Thymus (tissue), 14 donors: ENCODE measurements at places on chromosomes 2 and 18. TPM values are rescaled to one million over a fixed set of nuclear protein-coding genes. Genes with fewer than 3 reads are reported as not detected.
A peak's percentile ranks its signal among the peaks of the same experiment; 100 is the strongest.

DNA sequence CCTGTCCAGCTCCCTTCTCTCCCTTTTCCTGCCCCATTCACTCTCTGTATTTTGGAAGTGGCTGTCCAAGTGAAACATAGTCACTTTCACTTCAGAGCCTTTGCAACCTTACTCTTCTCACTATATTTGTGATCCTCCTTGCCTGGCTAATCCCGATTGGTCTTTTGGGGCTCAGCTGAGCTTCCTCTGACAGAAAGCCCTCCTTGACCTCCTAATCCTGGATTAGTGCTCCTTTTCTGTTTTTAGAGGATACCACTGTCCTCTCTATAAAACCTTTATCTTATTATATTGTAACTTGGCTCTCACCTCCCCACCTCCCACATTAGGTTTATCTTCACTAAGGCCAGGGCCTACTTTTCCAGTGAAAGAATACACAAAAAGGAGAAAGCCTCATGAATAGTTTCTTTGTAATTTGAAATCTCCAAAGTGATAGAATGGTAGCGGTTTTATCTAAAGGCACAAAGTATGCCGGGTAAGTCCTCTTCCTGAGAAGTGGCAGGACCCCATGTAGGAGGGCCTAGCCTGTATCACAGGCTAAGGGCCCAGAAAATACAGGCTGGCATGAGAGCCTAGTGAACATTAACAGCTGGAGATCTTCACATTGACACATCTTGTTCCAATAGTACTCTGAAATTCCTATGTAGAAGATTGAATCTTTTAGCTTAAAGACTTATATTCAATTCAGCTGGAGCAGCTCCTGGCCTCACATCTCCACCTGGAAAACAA is 83.1 kb upstream of the GAREM1 start:
- DNase-seq, result no peak

DNA sequence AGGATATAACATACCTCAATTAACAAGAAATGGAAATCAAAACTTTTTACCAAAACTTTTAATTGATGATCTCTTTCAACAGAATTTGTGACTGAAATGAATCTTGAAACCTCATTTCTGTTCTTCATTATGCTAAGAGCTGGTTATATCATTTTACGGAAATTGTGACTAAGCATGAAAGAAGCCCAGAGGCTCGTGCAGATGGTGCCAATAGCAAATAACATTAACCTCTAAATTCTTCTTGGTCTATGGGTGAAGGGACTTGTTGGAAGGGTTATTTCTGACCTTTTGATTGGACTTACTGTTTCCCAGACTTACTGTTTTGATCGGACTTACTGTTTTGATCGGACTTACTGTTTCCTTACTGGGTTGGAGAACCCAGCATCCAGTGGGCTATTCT is 435.6 kb downstream of the TDRD15 start:
- DNase-seq, result no peak

DNA sequence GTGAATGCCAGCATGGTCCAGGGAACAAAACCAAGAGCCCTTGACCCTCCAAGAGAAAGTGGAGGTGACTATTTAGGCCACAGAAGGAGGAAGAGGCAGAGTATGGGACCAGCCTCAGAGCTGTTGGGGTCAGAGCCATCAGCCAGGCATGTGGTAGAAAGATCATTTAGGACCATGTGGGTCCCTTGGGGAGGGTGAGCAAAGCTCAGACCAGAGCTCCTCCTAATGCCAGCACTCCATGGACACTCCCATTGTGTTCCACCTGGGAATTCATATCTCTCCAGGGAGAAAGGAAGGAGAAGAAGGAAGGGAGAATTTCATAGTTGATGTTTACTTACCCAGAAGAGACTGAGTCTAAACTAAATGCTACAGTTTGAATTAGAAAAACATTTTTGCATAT is 73.2 kb downstream of the CYBRD1 start:
- DNase-seq, result no peak

DNA sequence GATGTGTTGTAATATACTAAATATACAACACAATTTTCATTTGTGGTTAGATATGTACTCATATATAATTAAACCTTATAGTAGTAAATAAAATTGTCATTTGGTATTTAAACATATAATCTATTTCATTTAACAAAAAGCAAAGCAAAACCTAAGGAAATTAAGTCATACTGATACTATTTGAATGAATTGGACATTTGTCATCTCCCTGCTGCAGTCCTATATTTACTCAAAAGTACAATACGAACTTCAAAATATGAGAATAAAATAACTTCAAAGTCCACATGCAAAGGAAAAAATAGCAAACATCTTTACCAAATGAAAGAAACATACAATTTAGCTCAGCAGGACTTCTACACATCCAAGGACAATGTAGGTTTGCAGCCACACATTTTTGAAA is 11.8 kb upstream of the HAT1 start:
- no peak for DNase-seq

DNA sequence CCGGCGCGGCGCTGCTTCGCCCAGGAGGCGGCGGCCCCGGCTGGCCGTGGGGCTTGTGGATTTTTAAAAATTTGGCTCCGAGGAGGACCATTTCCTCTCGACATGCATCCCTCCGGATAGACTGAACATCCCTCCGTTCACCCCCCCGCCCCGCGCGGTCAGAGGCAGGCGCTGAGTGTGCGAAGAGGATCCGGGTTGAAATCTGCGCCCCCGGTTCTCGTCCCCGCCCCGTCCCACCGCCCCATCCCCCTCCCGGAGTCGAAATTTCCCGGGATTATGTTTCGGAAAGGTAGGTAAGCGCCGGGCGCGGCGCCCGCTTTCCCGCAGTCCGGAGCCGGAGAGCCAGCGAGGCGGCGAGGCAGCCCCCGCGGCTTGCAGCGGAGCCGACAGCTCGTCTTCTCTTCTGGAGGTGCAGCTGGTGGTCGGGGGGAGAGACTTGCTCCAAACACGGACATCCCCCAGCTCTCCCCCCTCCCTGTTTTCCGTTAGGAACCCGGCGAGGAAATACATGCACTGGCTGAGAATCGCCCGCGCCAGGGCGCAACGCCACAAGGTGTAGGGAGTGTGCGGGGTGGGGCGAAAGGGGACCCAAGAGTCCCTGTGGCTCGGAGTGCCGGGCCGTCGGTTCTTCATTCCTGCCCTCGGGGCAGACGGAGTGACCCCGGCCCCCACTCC is at the start of gene PRKCE:
Gene PRKCE (plus strand): TSS at position 261 of the 675 bp plus-strand sequence.
- DNase-seq, result no peak

DNA sequence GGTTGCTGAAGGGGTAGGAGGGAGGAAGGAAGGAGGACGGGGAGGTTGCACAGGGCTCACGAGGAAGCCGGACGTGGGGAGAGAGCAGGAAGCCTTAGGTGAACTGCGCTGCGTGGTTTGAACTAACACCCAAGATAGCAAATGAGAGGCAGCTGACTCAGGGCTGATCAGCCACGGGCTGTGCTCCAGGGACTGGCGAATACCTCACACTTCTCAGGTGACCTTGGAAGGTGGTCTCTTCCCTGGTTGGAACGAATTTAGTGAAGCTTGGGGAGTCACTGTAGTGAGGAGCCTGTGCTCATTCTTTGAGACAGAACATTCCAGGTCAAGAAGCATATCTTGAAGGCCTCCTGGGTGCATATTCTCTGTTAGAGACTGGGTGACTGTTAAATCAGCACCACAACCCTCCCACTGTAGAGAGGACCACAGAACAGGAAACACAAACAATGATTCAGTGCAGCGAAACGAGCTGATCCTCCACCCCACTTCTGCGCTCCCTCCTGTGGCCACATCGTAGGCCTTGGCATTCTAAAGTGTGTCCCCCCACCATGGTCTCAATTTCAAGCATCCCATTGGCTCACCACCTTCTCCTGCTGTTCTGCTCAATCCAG is 33.8 kb downstream of the TOGARAM2 start:
- no peak for DNase-seq

DNA sequence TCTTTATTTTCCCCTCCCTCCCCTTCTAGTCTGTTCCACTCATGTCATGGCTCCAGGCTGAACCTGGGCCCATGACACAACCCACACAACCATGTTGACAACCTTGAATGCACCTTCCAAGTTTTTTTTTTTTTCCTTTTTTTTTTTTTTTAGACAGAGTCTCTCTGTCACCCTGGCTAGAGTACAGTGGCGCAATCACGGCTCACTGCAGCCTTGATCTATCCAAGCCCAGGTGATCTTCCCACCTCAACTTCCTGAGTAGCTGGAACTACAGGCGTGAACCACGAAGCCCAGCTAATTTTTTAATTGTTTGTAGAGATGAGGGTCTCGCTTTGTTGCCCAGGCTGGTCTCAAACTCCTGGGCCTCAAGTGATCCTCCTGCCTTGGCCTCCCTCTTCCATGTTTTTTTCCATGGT is 21.9 kb upstream of the ROCK2 start:
- DNase-seq, result no peak

GRCh38 chr2:8606226-8606625 is 75.6 kb upstream of the ID2 start:
- no peak for DNase-seq

DNA sequence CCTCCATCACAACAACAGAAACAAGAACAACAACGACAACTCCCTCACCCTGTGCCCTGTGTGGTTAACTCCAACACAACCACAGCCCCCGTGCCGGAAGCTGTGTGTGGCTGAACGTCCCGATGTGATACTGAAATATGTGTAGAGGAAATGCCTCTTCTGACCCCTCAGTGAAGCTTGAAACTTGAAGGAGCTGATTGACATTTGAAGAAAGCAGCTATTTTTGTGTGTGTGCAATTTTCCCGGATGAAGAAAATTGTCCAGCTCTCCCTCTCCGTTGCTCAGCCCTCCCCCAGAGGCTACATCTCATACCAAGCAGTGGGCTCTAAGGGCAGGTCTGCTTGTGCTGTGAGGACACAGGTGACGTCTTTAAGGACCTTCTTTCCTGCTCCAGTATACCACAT is 173.8 kb downstream of the ICOS start:
- peak; percentile 64 for DNase-seq

- no peak for DNase-seq
Measured at GRCh38 chr2:101036562-101036961, 34.5 kb downstream of the RPL31 start.

GRCh38 chr2:216987252-216987821 is 127.5 kb upstream of the TNP1 start:
- DNase-seq, result no peak

GRCh38 chr2:159129269-159129668 is 157.2 kb downstream of the WDSUB1 start:
- DNase-seq, result no peak

DNA sequence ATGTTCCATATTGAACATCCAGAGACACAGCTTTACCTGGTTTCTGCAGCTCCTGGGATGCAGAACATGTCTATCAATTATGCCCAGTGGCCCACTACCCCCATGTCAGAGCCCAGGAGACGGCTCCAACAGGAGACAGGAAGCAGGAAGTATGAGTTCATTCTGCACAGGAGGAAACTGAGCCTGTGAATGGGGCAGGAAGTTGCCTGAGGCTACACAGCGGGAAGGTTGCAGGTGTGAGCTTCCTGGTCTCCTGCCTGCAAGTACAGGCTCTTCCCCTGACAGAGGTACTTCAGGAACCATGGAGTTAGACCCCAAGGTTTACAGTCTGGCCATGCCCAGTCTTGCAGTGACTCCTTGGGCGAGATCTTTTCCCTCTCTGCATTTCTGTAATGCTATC is 2.8 kb upstream of the BOK start:
- DNase-seq, result no peak

DNA sequence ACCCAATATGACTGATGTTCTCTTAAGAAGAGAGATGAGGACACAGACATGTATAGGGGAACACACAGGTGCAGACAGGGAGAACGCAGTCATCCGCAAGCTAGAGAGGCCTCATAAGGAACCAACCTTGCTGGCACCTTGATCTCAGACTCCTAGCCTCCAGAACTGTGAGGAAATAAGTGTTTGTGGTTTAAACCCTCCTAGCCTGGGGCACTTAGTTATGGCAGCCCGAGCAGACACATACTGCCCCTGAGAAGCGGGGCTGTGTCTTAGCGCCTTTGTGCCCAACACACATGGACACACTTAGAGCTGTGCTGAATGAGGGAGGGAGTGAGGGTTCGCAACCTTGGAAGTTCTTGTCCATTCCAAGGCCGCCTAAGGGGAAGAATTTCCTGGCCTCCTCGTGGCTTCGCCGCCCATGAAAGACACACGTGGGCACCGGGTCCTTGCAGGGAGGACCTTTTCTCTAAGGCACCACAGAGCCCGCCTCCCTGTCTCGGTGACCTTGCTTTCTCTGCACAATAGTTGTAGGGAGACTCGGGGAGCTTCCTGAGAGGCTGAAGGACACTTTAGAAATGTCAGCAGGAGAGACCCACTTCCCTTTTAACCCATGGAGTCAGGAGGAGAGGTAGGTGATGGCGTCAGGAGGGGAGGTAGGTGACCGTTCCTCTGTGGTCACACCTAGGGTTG is 224.5 kb upstream of the HDAC4 start:
- DNase-seq, result no peak

DNA sequence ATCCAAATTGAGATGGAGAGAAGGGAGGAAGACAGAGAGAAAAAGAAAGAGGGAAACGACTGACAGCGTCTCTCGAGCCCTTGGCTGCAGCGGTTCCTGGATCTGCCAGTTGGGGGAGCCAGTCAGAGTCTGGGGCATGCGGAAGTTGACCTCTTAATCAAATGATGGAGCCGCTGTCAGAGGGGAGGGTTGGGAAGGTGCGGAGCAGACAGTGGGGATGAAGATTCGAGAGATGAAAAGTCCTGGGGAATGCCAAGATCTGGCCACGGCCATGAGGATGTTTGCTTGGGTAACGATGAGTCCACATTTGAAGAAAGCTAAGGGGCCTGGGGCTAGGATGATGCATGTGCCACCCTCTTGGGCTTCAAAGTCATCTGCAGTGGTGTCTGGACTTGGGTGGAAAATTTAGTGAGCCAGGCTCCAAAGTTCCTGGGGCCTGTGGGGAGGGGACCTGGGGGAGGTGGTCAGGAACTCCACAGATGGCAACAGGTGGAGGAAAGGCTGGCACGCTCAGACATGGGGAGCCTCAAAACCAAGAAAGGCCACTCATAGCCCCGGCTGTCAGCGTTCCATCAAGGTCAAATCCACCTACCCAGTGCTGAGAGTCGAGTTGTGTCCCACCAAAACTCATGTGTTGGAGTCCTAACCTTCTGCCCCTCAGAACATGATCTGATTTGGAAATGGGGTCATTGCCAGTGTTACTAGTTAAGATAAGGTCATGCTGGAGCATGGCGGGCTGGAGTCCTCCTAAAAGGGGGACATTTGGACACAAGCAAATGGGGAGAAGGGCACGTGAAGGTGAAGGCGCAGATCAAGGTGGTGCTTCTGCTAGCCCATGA is 200.1 kb downstream of the NDUFA10 start:
- DNase-seq, result no peak

DNA sequence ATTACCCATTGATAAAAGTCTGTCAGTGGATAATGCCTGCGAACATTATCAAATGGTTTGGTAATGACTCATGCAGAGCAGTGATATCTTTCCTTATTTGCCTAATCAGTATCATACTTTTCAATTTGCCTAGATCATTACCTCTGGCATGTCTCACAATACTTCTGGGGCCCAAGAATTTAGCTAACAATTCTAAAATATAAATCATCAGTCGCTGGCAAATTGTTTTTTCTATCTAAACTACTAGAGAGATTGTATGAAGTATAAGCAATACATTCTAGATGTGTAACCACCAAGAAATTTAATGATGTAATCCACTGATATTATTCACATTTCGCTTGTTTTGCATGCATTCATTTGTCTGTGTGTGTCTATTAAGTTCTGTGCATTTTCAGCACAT is 191.2 kb upstream of the CDH19 start:
- no peak for DNase-seq

SERPINB12 gene
- 4.0 TPM for polyA plus RNA-seq

CNNM4 gene
- 3.1 TPM for polyA plus RNA-seq

SPATA3 gene
- not detected for polyA plus RNA-seq

DNAJC5G gene
- 0.02 TPM for polyA plus RNA-seq

BOLL gene
- polyA plus RNA-seq, result not detected

SCG2 gene
- polyA plus RNA-seq, result 0.71 TPM

SATB2 gene
- 0.73 TPM for polyA plus RNA-seq

PAIP2B gene
- 2.2 TPM for polyA plus RNA-seq

DUSP2 gene
- 208 TPM for polyA plus RNA-seq

RFTN2 gene
- polyA plus RNA-seq, result 0.73 TPM

KCNG2 gene
- 0.14 TPM for polyA plus RNA-seq

KCNJ13 gene
- polyA plus RNA-seq, result 0.18 TPM
